ENCODE measurements at places on chromosomes 16 and 17.

DNA sequence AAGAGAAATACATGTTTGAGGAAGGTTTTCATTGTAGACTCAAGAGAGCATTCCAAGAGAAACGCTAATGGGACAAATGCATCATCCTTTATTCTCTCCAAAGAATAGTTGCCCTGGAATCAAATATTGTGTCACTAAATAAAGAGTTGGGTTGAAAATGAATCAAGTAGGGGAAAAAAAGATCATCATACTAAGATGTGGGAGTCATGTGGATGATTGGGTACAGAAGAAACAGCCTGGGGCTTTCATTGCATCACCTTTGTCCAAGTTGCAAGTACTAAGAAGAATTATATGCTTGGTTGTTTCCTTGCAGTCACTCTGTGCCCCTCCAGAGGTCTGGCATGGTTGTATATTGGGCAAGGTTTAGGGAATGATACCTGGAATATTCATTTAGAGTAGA is 658.9 kb downstream of the TOX3 start:
- no peaks in the 10 kb centered on the region for H3K27me3 ChIP-seq
- no peak for DNase-seq
- no peak overlapping the region for H3K27ac ChIP-seq
- no peaks in the 10 kb centered on the region for H3K4me1 ChIP-seq
- no peak overlapping the region for H3K4me3 ChIP-seq

- DNase-seq = no peak
- H3K4me3 ChIP-seq = no peak overlapping the region
- H3K27ac ChIP-seq = no peak overlapping the region
Observed at GRCh38 chr17:21353326-21354010, 22.7 kb upstream of the KCNJ12 start.

GRCh38 chr17:57256708-57257112 is 387 bp downstream of the MSI2 start:
- H3K4me3 ChIP-seq = peak overlapping the region; percentile 94
- H3K36me3 ChIP-seq = peaks cover 35% of the 10 kb centered on the region
- peak; percentile 70 for DNase-seq
- H3K27ac ChIP-seq = peak overlapping the region; percentile 89
- H3K4me1 ChIP-seq = peaks cover 57% of the 10 kb centered on the region

DNA sequence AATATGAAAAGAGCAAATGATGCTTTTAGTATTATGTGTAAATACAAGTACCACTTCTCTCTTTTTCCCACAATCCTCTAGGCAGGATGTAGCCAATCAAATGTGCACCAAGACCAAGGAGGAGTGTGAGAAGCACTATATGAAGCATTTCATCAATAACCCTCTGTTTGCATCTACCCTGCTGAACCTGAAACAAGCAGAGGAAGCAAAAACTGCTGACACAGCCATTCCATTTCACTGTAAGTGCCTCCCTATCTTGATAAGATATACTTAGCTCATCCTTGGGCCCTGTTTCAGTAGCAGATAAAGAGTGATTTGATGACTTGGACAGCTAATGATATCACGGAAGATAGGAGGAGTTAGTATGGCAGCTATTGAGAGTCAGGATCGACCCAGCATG is 33.7 kb downstream of the TADA2A start:
- H3K27me3 ChIP-seq = no peaks in the 10 kb centered on the region
- H3K4me3 ChIP-seq = no peak overlapping the region
- H3K27ac ChIP-seq = no peak overlapping the region
- no peak for DNase-seq
- peaks cover 56% of the 10 kb centered on the region for H3K36me3 ChIP-seq

DNA sequence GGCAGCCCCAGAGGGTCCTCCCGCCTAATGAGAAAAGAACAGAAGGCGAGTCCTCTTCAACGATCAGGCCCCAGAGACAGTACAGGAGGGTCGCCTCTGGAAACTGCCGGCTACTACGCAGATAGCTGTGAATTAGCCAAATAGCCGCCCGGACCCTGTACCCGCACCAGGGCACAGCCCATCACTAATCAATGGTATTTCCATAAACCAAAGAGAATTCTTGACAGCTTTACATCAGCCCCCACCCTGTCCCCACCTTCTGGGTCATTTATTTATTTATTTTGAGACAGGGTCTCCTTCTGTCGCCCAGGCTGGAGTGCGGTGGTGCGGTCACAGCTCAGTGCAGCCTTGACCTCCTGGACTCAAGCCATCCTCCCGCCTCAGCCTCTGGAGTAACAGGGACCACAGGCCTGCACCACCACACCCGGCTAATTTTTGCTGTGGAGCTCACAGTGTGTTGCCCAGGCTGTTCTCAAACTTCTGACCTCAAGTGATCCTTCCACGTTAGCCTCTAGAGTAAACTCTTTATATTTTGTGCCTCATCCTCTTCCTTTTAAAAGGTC is 805 bp upstream of the CLCN7 start:
- peaks cover 6% of the 10 kb centered on the region for H3K27me3 ChIP-seq
- H3K36me3 ChIP-seq = peaks cover 2% of the 10 kb centered on the region
- no peak for DNase-seq
- peaks cover 34% of the 10 kb centered on the region for H3K4me1 ChIP-seq
- peak overlapping the region; percentile 88 for H3K27ac ChIP-seq
- peak overlapping the region; percentile 83 for H3K4me3 ChIP-seq

- H3K27me3 ChIP-seq = peaks cover 66% of the 10 kb centered on the region
- no peak overlapping the region for H3K27ac ChIP-seq
- DNase-seq = peak; percentile 80
Observed at GRCh38 chr17:48671697-48672171, 45.6 kb upstream of the HOXB9 start.

DNA sequence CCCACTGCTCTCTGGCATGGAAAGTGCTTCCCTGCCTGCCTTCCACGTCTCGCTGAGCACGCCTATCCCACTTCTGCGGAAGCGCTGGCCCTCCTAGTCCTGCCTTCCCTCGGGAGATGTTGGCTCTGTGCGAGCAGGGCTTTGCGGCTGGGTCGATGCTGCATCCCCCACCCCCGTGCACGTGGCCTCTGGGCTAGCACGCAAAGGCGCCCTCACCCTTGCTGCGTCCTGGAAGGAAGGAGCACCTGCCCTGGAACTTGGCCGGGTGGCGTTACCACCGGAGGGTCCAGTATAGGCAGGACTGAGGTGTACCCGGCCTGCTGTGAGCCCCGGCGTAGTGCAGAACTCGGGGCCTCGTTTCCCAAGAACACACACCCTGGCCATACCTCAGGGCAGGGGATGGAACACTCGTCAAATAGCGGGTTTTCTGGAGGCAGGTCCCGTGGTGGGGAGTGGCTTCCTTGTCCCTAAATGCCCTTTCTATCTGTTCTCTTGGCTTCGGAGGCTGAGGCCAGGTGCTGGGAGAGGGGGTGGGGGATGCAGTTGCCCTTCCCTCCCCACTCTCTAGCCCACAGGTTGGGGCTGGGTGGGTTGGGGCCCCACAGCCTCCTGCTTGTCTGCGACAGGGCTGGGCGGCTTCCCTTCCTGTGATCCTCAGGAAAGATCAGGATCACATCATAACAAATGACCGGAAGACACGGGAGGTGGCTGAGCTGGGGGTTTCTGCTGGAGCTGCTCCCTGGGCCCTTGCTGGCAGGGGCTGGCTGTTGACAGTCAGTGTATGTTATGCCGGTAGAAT is 17.4 kb downstream of the BAIAP2 start:
- H3K27ac ChIP-seq = no peak overlapping the region
- no peaks in the 10 kb centered on the region for H3K36me3 ChIP-seq
- H3K27me3 ChIP-seq = peaks cover 14% of the 10 kb centered on the region
- DNase-seq = no peak

GRCh38 chr16:87543436-87544191 is 50.8 kb upstream of the ZCCHC14 start:
- peak; percentile 39 for DNase-seq
- H3K4me3 ChIP-seq = no peak overlapping the region
- peaks cover 9% of the 10 kb centered on the region for H3K4me1 ChIP-seq
- no peaks in the 10 kb centered on the region for H3K36me3 ChIP-seq
- no peak overlapping the region for H3K27ac ChIP-seq

GRCh38 chr17:18035704-18036103 is 3.3 kb downstream of the ATPAF2 start:
- H3K27ac ChIP-seq = no peak overlapping the region
- no peak for DNase-seq
- peaks cover 5% of the 10 kb centered on the region for H3K36me3 ChIP-seq
- peaks cover 55% of the 10 kb centered on the region for H3K4me1 ChIP-seq
- H3K27me3 ChIP-seq = peaks cover 4% of the 10 kb centered on the region
- H3K4me3 ChIP-seq = no peak overlapping the region

GRCh38 chr17:73611630-73612029 is 32.6 kb downstream of the SDK2 start:
- no peak overlapping the region for H3K27ac ChIP-seq
- no peaks in the 10 kb centered on the region for H3K36me3 ChIP-seq
- peaks cover 15% of the 10 kb centered on the region for H3K27me3 ChIP-seq
- H3K4me3 ChIP-seq = no peak overlapping the region

DNA sequence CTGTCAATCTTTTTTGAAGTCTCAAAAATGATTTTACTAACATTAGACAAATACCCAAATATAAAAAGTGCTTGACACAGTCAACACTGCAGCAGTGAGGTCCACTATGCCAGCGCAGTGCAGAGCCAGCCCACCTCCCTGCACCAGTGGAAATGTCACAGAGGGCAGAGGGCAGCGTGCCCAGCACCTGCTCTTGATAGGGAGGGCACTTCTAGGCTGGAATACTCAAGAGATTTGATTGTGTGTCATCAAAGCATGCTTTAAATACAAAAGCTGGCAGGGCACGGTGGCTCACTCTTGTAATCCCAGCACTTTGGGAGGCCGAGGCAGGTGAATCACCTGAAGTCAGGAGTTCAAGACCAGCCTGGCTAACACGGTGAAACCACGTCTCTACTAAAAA is 136.0 kb downstream of the ANKRD11 start:
- H3K27me3 ChIP-seq = no peaks in the 10 kb centered on the region
- H3K4me3 ChIP-seq = no peak overlapping the region
- H3K36me3 ChIP-seq = peaks cover 41% of the 10 kb centered on the region

DNA sequence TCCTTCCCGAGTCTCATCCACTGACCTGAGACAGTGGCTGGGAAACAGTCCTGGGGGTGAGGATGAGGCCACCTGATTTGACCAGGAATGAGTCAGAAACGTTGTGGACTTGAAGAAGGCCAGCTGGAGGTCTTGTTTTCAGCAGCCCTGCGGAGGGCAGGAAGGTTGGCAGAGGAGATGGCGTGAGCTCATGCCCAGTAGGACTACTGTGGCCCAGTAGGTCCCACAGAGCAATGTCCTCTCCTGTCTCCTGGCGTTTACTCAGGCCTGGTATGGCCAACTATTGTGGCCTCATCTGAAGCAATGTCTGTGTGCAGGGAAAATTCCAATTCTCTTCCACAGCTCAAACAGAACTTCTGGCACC is 84.1 kb upstream of the DNAJA2 start:
- H3K27ac ChIP-seq = no peak overlapping the region
- no peak overlapping the region for H3K4me3 ChIP-seq
- H3K4me1 ChIP-seq = no peaks in the 10 kb centered on the region
- no peaks in the 10 kb centered on the region for H3K36me3 ChIP-seq
- H3K27me3 ChIP-seq = no peaks in the 10 kb centered on the region

DNA sequence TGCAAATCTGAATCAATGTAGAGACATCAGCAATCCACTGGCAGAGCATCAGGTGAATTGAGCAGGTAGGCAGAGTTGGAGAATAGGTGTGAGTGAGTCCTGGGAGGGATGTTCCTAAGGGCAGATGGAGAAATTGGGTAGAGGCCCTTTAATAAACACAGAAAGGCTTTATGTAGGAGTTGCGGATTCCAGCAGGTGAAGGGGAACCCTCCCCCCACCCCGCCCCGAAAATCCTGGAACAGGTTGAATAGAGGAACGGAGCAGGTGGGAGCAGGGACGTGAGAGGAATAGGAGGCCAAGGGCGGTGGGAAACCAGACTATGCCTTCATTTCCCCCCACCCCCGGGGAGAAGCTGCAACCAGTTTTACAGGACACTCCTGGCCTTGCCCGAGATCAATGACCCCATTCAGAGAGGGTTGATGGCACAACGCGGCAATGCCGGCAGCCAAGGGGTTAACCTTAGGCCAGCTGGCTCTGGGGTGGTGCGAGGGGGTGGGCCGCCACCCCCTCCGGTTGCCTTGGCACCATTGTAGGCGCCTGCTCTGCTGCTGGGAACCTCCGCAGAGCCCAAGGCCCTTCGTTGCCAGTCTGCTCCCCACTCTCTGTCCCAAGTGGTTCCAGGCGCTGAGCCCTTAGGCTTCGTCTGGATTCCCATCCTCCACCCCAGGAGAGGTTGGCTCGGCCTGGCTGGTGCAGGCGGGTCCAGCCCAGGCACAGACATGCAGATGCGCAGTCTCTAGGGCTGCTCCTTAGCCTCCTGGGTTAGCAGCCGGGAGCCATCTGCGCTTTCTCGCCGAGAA is 814 bp upstream of the RUNDC3A start:
- no peak overlapping the region for H3K4me3 ChIP-seq
- H3K4me1 ChIP-seq = peaks cover 21% of the 10 kb centered on the region
- H3K27ac ChIP-seq = no peak overlapping the region

DNA sequence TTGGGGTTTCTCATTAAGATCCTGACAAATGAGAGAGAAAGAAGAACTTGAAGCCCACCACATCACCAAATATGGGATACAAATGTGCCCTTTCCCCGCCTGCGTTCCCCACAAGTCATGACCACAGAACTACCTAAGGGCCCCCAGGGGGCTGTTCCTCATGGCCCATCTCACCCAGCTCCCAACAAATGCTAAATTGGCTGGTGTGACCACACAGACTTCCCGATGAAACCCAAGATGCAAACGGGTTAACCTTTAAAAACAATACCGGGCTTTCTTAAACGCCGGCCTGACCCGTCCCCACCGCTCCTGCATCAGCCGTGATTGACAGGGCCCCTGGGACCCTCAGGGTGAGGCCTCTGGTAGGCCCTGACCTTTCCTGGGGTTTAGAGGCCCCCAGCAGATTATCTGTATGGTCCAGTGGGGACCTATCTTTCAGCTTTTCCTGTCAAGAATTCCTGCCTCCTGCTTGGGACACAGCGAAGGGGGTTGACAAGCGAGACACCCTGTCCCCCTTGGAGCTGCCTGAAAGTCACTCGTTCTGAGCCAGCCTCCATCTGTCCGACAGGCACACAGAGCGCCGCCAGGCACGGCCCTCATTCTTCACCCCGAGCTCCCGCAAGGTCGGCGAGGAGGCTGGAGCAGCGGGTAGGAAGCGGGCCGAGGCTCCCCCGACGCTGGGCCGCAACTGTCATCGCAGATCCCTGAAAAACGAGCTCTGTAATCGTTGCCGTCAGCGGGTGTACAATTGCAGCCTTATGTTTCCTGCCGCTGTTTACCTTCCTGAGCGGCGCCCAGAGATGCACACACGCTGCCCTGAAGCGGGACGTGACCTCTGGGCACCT is 300.1 kb downstream of the FOXL1 start:
- DNase-seq = no peak
- H3K4me1 ChIP-seq = no peaks in the 10 kb centered on the region
- H3K27me3 ChIP-seq = peaks cover 46% of the 10 kb centered on the region

GRCh38 chr17:49676276-49676868 is 1.5 kb downstream of the SPOP start:
- H3K27ac ChIP-seq = peak overlapping the region; percentile 96
- H3K36me3 ChIP-seq = peaks cover 27% of the 10 kb centered on the region
- peak; percentile 57 for DNase-seq
- H3K4me1 ChIP-seq = peaks cover 46% of the 10 kb centered on the region

DNA sequence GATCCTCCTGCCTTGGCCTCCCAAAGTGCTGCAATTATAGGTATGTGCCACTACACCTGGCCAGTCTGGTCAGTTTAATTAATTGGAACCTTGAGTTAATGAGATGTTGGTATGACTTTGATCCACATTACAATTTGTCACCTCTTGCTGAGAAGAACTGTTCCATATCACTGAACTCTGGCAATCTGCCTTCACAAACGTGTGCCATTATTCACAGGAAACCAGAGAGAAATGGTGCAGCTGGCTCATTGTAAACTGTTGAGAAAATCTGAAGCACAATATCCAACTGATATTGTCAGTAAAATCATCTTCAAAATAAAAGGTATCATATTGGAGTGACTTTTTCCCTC is 39.3 kb upstream of the YPEL2 start:
- peaks cover 4% of the 10 kb centered on the region for H3K4me1 ChIP-seq
- H3K27me3 ChIP-seq = peaks cover 6% of the 10 kb centered on the region
- H3K36me3 ChIP-seq = no peaks in the 10 kb centered on the region
- H3K27ac ChIP-seq = no peak overlapping the region
